Fibroblast of lung (primary cell): ENCODE measurements at places on chromosomes 12 and 14. TPM values are rescaled to one million over a fixed set of nuclear protein-coding genes. Genes with fewer than 3 reads are reported as not detected.

FGD6 gene
- polyA plus RNA-seq: 3.0 and 4.7 TPM in 2 replicates

CDH24 gene
- 5.0 and 6.5 TPM in 2 replicates for polyA plus RNA-seq

CLEC4D gene
- not detected in 2 replicates for polyA plus RNA-seq

SLC7A8 gene
- polyA plus RNA-seq: 1.4 and 12.6 TPM in 2 replicates
